CD4-positive, alpha-beta T cell treated with Interleukin-2 at 100 ng/mL for 4 hours (primary cell): ENCODE measurements at places on chromosomes 12 and 14.

DNA sequence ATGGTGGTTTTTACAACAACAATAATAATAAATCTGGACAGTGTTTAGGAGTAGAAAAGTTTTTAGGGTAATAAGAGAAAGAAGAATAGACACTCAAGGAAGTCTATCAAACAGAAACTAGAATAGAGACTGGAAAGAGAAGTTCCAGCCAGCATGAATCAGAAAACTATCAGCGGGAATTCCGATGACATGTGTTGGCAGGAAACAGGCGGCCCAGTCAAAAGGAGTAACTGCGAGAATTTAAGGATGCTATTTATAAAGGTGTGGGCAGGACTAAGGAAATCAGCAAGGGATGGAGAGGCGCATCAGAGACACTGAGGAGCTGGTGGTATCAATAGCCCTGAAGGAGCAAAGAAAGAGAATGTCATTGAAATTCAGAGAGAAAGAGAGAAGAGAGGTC is 89.9 kb downstream of the TBX5 start:
- DNase-seq: no peak

- DNase-seq: peak; percentile 14
These were observed 44.1 kb downstream of the SETD3 start for GRCh38 chr14:99436247-99437180.

DNA sequence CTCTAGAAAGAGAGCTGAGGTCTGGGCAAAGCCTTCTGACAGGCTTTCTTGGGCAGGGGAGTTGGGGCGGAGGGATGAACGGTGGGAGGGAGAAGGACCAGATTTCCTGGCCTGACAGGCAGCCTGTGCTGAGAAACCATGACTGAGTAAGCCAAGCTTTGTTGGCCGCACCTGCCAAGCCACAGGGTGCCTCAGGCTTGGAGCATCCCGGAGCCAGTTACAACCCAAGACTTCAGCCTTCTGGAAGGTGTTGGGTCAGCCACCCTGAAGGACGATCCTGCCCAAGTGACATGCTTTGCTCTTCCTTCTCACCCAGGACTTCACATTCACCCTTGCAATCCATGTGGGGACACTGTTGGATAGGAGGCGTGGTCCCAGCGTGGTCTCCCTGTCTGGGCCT is 21.0 kb upstream of the AQP2 start:
- no peak for DNase-seq

GRCh38 chr12:117152793-117153775 is 37.2 kb downstream of the FBXO21 start:
- DNase-seq: no peak
